ENCODE measurements at places on chromosomes 3 and 15.

DNA sequence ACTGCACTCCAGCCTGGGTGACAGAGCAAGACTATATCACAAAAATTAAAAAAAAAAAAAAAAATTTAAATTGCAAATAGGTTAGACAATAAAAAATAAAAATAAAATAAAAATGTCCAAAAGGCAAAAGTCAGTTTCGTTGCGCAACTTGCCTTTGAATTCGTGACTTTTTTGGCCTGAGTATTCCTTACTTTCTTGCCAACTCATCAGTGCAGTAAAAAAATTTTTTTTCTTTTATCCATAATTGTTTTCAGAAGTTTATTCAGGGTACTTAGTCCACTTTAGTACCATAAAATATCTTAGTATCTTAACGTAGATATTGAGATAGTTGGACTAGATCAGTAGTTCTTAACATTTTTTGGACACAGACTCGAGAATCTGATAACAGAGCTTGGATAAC is 22.4 kb upstream of the CILP start:
- no peak for DNase-seq

DNA sequence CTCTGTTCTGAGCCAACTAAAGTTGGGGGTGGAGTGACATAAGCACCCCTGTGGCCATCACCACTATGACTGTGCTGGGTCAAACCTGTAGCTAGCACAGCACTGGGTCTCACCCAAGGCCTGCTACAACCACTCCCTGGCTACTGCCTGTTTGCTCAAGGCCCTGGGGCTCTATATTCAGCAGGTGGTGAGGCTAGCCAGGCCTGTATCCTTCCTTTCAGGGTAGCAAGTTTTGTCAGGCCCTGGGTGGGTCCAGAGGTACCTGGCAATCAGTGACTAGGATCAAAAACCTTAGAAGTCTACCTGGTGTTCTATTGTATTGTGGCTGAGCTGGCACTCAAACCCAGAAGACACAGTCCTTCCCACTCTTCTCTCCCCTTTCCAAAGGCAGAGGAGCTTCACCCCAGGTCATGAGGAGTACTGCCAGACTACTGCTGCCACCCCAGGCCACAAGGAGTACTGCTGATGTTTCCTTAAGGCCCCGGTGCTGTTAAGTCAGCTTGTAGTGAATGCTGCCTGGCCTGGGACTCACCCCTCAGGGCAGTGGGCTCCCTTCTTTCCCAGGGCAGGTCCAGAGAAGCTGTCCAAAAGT is 170.8 kb downstream of the IGSF11 start:
- no peak for DNase-seq

GRCh38 chr3:66785191-66785909 is 212.8 kb upstream of the KBTBD8 start:
- no peak for DNase-seq

DNA sequence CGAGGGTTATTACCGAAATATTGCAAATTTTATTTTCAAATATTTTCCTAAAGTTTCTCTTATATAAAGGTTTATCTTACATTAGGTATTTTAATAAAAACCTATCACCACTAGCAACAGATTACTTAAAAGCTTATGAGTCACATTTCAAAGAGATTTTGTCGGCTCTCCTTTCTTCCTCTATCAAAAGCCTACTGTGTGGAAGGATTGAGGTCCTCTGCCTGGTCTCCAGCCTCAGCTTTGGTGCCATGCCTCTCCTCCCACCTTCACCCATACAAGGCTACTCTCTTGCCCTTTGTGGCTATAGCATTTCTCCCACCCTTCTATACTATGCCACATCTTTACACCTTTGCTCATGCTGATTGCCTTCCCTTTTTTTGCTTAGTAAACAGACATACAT is 199.3 kb downstream of the TNIK start:
- DNase-seq = no peak

DNA sequence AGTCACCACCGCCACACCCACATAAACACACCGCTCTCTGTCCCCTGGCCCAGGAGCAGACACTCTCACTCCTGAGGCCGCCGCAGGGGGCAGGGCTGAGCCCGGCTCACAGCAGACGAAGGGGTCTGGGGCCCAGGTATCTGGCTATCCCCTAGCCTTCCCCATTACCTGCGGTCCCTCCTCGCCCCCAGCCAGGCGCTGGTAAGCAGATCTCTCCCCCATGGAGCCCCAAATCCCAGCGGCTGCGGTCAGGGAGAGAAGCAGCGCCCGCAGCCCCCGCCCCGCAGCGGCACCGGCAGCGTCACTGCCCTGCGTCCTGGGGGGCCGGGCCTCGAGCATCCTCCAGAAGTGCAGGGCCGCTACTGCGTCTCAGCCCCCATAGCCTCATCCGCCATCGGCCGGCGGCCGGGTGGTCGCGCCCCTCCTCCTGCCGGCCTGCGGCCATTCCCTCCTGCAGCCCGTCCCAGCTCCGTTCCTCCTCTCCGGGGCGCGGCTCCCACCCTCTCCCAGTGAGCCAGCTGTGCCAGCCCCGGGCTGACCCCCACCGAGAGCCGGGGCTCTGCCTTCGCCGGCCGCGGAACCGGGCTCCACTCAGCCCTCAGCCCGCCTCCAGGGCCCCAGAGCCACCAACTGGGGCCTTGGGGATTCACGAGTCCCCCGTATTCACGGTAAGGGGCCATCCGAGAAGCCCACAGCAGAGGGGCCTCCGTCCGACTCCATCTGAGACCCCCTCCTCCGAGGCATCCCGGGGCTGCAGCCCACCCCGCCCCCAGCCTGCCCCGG is 13.1 kb downstream of the TNK2 start:
- DNase-seq = no peak

- no peak for DNase-seq
These were observed 646 bp downstream of the IQCB1 start for GRCh38 chr3:121834157-121834670.
